ENCODE measurements at places on chromosomes 5 and 9.

GRCh38 chr5:103667068-103667467 is 104.5 kb upstream of the NUDT12 start:
- no peak for DNase-seq

DNA sequence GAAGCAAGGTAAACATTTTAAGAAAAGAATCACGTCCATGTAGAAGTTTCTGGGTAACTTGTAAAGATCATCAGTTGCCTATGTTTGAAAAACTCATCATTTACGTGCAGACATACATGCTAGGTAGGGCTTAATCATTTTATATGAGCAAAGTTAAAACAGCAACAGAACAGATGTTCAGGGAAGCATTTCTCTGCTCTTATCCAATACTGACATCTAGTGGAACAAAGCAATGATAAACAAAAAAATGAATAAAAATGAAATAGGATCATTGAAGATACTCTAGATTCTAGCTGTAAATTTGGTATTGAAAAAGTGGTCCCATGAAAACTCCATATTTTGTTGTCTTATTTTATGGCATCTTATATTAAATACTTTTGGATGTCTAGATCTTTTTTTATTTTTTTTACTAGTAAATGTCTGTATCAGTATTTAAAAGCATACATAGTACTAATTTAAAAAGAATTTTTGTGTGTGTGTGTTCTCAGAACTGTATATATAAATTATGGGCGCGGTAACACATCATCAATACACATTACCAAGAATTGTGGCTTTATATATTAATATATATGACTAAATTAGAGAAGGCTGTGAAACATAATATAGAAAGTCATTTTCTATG is 1050.2 kb downstream of the CDH12 start:
- no peak for DNase-seq

GRCh38 chr5:146632620-146633322 is 116.8 kb upstream of the GPR151 start:
- no peak for DNase-seq

DNA sequence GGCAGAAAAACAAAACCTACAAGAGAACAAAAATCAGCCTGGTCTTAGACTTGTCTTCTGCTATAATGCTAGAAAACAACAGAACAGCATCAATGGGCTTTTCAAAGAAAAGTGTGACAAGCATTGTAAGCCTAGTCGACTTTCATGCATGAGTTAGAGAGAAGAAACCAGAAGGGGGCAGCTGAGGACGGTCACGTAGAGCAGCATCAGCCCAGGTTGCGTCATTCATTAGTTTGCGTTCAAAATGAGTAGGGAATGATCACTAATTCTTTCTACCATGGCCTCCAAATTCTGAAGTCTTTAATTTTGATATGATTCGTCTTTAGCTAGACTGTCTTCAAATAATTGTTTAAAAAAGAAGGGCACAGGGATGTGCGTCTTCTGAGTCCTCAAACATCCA is 4.7 kb upstream of the ISCA1 start:
- DNase-seq = no peak

GRCh38 chr5:137086342-137086741 is 412.8 kb downstream of the SPOCK1 start:
- no peak for DNase-seq

GRCh38 chr9:128148509-128149000 is 698 bp upstream of the LCN2 start:
- DNase-seq = no peak

DNA sequence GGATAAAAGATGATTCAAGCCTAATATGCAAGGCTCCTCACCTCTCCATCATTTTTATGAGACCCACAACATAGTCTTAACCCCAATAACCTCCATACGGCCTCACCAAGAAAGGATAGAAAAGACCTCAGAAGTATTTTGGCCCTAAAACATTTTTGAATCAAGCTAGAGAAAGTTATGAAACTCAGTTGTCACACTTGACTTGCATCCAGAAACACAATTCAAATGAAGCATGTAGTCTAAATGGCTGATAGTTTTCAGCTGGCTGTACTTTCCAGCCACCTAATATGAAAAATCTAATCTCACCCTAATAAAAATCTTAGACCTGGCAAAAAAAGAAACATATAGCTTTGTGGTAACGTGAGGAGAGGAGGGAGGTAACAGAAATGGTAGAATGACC is 116.1 kb downstream of the ARL15 start:
- DNase-seq = no peak

DNA sequence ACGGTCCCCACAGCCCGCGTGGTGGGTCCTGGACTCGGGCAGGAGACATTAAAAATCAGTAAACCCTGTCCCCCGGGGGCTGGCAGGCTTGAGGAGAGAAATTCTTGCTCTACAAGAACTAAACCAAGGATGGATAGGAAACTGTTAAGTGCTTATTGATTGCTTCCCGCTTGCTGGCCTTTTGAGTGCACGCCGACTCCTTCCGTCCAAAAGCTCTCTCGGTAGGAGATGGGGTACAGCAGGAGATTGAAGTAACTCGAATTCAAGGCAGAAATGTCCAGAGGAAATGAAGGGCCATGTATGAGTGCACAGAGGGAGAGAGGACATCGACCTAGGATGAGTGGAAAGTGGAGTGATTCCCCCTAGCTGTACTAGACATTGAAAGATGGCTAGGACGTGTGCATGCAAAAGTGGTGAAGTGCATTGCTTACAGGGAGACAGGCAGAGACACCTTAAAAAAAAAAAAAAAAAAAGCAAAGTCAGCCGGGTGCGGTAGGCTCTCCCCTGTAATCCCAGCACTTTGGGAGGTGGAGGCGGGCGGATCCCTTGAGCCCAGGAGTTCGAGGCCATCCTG is 923 bp downstream of the RECK start:
- no peak for DNase-seq

GRCh38 chr9:84054341-84055010 is 73.9 kb downstream of the RMI1 start:
- DNase-seq = no peak

DNA sequence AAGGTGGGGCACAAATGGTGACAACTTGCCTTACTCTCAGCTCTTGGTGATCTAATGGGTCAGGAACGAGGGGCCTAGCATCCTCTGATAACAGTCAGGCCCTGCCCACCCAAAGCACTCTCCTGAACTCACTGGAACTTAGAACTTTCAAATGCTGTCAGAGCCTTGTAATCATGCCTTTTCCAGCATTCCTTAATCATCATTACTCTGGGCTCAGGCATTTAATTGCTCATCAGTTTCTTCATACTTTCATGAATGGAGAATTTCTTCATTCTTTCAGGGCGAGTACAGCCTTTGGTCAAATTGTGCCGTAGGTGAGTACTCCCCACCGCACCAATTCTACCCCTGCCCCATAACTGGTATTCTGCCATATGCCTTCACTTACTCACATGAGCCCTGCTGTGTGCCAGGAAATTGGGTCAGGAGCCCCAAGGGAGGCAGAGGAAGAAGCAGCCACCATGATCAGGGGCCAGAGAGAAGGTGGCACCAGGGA is 30.2 kb upstream of the DUSP1 start:
- no peak for DNase-seq

DNA sequence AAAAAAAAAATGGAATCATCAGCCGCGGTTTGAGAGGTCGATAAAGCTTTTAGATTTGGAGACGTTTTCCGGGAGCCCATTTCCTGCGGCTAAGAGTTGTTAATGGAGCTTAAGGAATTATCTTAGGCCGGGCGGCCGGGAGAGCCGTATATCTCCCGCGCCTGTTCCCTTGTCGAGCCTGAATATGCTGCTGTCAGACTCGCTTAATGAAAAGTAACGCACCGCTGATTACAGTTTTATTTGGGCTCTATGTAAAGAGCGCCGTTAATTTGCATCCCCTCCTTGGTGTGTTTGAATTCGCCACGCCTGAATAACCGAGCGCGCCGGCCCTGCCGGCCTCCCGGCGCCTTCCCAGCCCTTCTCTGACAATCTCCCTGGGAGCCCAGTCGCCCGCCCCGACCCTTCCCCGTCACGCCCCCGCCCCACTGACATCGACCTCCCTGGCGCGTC is 7.9 kb downstream of the IRX4 start:
- no peak for DNase-seq

GRCh38 chr5:96340357-96340756 is 92.7 kb downstream of the PCSK1 start:
- no peak for DNase-seq

DNA sequence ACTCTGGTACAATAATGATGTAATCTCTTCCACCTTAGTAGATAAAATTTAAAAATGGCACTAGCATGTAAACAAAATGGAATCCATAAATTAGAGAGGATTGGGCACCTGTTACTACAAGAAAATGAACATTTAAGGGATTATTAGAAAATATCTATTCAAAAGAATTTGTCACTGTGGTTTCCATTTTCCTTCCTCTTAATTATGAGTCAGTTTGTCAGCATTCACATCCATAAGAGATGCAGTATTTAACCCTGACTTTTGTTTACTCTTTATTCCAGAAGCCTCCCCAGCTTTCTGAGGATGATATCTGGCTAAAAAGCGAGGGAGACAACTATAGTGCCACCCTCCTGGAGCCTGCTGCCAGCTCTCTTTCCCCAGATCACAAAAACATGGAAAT is 72.1 kb downstream of the C9orf152 start:
- no peak for DNase-seq

DNA sequence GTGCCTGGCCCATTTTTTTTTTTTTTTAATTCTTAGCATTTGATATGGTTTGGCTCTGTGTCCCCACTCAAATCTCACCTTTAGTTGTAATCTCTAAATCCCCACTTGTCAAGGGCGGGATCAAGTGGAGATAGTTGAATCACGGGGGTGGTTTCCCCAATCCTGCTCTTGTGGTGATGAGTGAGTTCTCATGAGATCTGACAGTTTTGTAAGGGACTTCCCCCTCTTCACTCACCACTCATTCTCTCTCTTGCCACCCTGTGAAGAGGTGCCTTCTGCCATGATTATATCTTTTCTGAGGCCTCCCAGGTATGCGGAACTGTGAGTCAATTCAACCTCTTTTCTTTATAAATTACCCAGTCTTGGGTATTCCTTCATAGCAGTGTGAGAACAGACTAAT is 27.2 kb downstream of the NDUFAF2 start:
- no peak for DNase-seq

DNA sequence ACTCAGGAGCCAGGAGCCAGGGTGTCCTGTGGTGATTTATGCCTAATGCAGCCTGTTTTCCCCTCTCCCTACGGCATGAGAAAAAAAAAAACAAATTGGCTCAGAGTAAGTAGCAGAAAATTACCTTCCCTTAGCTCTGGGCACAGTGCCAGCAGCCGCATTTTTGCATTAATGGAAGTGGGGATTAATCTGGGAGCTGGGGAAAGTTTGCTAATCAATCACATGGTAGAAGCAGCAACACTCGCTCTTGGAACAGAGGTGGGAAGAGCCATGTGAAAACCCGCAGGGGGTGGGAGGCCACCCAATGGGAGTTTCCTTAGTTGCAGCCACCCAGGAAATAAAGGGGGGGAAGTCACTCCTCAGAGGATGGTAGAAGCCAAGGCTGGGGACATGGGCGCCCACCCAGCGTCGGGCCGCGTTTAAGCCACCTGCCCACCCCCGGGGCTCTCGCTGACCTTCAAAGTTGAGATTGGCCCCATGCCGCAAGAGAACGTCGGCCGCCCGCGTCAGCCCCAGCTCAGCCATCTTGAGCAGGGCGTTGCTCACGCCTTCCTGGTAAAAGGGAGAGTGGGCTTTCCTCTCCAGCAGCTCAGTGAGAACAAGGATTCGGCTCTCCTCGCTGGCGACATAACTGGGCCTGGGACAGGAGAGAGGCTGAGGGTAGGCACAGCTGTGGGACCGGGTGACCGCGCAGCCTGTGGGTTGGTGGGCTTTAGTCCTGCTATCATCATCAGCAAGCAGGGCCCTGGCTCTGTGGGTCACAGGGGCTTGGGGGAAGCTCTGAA is 1.7 kb downstream of the ASB6 start:
- DNase-seq = no peak

GRCh38 chr5:138037271-138037670 is 4.4 kb upstream of the FAM13B start:
- no peak for DNase-seq

DNA sequence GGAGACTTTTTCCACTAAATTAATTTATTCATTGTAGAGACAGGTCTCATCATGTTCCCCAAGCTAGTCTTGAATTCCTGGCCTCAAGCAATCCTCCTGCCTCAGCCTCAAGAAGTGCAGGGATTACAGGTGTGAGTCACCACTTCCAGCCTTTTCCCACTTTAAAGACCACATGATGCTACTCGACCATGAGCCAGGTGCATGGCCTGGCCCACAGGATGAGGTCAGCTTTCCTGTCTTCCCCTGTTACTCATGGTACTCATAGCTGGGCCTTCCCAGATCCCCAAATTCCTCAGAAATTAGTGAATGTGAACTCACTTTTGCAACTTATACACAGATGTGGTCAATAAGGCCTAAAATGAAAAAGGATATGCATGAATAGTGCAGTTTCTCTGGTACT is 395.9 kb downstream of the SEMA5A start:
- no peak for DNase-seq

- DNase-seq = no peak
Measured at GRCh38 chr5:41574391-41574790, 64.0 kb upstream of the PLCXD3 start.

GRCh38 chr5:79794347-79794746 is 104.7 kb downstream of the CMYA5 start:
- DNase-seq = no peak

- DNase-seq = no peak
Measured at GRCh38 chr5:167730121-167730520, 561.3 kb upstream of the WWC1 start.

DNA sequence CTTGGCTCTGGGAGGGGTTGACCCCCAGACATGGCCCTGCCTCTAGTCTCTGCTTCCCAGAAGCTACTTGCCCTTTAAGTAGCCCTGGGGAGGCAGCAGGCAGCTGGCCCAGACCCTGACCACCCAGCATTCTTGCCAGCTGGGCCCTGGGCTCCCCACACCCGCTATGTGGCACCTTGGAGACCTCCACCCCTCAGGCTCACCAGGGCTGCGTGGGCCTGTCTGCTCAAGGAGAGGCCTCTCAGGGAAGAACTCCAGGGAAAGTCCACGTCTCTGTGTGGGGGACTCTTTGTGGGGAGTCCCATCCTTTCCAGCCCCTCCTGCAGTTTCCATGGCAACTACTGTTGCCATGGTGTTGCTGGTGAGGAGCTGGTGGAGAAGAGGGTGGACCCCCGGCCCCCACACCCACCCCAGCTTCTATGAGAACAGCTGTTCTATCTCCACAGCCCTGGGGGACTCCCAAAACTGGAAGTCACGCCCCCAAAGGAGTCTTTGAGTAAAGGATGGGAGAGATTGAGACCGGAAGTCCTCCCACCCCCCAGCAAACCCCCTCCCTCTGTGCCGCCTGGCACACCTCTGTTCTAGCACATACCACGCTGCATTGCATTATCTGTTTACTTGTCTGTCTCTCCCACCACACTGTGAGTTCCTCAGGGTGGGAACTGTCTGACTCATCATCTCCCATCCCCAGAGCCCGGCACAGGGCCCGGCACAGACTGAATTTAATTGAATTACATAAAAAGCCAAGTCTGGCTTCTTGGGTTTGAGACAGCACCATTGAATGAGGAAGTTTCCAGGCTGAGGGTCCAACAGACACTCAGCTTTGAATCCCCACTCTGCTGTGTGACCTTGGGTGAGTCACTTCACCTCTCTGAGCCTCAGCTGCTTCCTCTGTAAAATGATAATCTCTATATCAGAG is 12.6 kb downstream of the DNM1 start:
- DNase-seq = no peak

All from naive thymus-derived CD8-positive, alpha-beta T cell (primary cell).